HL-60 (cell line): ENCODE measurements at places on chromosomes 1 and 21.

DNA sequence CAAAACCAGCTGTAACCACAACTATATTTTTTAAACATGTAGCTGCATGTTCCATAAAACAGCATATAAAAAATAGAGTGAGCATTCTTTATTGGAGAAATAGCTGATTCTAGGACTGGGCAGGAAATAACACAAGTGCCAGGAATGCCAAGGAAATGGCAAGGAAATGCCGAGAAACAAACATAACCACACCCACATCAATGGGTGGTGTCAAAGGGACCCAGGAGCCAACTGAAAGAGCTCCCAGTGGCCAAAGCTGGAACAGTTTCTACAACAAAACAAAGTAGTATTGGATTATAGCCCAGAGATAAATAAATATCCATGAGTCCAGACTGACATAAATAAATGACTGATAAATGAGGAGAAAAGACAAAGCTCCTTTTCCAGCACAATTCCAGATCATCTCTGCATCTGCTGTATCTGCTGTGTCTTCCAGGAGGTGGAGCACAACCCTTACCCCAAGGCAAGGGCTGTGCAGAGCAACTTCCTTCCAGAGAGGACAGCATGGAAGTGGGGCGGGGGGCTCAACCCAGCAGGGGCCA is 28.1 kb downstream of the ADARB1 start:
- DNase-seq, result no peak

DNA sequence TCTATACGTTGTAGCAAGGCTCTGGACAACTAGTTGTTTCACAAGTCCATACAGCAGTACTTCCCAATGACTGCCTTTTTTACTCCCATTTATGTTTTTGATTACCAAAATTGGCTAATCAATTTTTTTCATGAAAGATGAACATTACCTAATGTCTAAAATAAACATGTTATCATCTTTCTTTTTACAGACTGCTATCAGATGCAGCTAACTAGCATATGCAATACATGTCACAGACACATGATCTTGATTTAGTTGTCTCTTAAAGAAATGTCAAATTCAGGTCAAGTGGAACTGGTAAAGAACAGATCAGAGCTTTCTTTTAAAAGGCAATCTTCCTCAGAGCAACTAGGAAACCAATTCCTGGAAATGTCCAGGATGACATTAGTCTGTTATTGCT is 630 bp upstream of the DBT start:
- no peak for DNase-seq

DNA sequence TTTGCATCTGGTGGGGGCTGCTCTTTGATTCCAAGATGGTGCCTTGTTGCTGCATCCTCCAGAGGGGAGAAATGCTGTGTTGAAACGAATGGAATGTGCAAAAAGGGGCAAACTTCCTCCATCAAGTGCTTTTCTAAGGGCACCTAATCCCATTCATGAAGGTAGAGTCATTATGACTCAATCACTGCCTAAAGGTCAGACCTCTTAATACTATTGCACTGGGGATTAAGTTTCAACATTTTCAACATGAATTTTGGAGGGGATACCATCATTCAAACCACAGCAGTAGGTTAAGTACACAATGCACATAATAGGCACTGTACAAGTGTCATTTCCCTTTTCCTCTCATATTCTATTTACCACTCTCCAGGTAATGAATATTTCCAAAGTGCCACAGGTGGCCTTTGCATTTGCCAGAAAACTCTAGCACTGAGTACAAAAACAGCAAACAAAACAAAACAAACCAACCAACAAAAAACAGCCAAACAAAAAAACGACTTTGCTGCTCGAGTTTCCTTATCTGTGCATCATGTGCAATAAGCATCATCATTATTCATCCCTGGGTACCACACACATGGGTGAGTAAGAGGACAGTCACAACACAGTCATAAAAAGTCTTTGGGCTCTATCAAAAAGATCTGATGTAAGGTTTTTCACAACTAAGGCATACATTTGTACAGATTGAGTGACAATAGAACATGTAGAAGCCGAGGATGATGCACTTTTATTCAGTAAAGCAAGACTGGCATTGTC is 42.5 kb downstream of the IFI44 start:
- DNase-seq, result no peak

DNA sequence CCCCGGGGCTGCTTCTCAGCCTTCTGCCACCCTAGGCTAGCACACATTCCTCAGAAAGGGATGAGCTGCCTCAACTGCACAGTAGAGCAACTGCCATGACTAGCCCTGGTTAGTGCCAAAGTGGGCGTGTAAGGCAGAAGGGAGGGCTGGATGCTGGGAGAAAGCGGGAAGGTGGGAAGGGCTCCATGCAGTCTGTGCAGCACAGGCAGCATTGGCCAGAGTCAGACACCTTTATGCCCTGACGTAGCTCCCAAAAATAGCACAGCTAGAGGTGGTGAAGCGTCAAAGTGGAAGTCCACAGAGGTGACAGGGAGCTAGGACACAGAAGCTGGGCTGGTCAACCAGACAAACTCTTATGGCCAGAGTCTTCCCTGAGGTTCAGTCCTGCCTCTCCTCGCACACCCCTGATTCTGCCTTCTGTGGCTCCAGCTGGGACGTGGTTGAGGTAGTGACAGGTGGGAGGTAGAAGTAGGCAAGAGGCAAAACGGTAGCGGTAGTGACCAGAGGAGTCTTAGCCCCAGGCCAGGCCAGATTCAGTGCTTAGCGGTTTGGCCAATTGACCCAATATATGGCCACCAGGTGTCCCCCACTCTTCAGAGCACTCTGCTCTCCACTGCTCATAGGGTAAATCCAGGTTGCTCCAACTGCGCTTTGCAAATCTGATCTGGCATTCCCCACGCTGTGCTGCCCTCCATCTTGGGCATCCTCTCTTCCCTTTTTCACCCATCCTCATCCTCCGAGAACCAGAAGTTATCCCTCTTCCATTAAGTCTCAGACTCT is 45.6 kb downstream of the DDX20 start:
- DNase-seq, result no peak

- no peak for DNase-seq
Observed at GRCh38 chr21:40029888-40030287, 162.7 kb downstream of the PCP4 start.

GRCh38 chr21:39055167-39055767 is 128.0 kb downstream of the PSMG1 start:
- DNase-seq, result peak; percentile 16

DNA sequence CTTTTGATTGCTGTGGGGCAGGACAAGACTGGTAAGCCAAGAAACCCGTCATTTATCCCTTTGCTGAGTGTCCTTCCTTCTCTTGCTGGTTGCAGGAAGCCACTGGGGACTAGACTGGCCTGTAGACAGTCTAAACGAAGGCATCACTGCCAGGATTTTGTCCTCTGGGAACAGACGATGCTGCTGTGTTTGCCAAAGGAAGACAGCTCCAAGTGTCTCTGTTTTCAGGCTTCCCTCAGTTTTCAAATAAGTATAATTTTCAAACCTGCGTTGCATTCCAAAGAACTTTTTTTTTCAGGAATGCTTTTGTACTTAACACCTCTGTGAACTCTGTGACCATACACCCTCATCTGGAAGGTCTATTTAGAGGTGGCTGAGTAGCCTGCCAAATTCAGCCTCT is 269.4 kb downstream of the HLX start:
- no peak for DNase-seq

DNA sequence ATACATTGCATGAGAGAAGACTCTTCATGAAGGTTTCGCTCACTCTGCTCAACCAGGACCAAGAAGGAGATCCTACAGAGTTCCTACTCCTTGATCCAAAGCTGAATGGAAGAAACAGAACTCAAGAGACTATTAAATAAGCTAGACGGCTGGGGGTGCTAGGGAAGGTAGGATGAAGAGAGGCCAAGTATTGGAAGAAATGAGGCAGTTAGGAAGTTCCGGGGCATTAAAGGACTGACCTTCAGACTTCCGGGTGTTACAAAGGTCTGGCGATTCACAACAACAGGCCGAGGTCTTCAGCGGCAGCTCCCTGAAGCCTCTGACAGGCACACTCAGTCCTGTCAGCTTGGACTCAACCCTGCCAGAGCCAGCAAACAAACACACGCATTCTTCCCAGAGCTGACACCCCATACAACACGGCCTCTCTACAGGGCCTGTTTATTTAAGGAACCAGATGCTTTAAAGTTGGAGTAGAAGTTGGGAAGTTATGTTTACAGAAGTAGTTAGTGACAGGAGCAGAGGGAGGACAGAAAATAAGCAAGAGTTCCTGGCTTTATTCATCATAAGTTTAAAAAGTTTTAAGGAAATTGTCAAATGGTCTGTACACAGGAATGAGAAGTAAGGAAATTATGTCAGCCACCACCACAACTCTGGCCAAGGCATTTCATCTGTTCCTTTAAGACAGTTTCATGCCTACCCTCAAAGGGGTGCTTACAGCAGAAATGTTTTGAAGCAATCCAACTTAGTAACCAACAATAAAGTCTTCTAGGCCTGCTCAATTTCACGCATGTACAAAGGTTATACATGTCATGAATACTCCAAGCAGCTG is 4.7 kb downstream of the SORT1 start:
- peak; percentile 33 for DNase-seq

- DNase-seq, result peak; percentile 95
Observed at GRCh38 chr1:8873506-8874229, 4.8 kb downstream of the ENO1 start.

DNA sequence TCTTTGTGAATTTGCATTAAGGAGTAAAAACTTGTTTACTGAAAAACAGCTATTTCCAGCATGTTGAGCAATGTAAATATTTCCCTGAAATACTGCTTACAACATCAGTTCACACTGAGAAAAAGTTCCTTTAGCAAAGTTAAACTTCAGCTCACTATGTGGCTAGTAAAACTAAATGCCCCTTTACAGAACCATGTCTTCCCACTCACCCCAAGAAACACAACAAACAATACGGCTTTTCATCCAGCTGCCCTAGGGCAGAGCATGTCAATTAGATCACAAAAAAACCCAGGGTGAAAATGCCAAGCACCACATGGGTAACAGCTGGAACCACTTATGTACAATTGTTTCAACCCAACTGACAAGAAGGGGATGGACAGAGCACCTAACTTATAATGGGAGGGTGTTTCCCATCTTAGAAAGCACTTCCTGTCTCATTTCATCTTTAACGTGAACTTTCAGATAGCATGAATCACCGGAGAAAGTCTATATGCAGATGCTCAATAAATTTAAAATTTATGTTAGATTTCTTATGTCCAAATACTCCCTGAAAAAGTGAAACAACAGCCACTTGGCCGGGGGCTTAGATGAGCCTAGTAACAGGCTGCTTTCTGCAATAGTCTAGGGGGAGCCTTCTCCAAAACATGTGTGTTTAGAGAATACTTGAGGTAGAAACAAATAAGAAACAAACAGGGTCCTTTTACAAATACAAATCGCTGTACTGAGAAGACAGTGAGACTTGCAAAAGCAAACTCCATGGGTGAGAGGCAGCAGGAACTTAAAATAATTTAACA is 6.6 kb downstream of the NID1 start:
- DNase-seq, result no peak

- DNase-seq, result no peak
Observed at GRCh38 chr1:53536606-53537005, 77.4 kb downstream of the DMRTB1 start.

- no peak for DNase-seq
Observed at GRCh38 chr1:107327446-107327845, 186.6 kb downstream of the NTNG1 start.

DNA sequence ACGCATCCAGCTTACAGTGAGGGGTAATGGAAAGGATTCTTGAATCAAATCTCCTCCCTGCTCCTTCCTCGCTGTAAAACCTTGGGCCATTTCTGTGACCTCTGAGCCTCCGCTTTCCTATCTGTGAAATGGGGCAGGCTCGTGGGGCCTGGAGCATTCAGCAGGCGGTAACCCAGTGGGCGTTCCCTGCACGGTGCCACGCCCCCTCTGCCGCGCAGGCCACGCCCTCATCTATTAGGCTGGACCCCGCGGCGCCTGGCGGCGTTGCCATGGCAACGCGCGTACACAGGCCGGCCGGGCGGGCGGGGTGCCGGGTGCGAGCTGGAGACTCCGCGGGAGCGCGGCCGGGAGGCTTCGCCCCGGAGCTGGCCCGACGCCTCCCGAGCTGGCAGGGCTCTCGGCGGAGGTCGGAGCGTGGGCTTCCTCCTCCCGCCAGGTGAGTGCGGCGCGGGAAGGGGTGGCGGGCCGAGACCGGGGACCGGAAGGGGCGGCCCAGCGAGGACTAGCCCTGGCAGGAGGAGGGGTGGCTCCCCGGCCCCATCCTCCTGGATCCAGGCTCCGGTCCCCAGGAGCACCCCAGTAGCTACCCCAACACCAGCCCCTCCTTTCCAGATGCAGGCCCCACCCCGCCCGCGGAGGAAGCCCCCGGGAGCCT is at the start of gene FHAD1:
Gene FHAD1 (plus strand): TSS at position 264 of the 655 bp plus-strand sequence. CDS start 4,562 bp downstream, outside the sequence.
- no peak for DNase-seq

DNA sequence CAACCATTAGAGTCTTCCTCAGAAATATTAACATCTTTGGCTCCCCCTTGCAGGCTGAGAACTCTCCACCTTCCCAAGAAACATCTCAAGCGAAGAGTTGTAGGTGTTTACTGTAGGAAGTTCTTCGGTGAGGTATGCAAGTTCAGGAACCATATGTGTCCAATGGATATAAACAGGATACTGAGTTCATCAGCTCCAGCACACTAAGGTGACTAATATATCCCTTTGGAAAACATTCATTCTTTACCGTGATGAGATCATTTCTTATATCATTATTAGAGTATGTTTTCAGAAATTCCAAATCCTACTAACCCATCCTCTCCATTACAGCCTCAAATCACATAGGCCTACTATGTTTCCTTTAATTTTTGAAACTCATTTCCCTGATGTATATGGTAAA is 37.3 kb upstream of the PRMT6 start:
- no peak for DNase-seq

DNA sequence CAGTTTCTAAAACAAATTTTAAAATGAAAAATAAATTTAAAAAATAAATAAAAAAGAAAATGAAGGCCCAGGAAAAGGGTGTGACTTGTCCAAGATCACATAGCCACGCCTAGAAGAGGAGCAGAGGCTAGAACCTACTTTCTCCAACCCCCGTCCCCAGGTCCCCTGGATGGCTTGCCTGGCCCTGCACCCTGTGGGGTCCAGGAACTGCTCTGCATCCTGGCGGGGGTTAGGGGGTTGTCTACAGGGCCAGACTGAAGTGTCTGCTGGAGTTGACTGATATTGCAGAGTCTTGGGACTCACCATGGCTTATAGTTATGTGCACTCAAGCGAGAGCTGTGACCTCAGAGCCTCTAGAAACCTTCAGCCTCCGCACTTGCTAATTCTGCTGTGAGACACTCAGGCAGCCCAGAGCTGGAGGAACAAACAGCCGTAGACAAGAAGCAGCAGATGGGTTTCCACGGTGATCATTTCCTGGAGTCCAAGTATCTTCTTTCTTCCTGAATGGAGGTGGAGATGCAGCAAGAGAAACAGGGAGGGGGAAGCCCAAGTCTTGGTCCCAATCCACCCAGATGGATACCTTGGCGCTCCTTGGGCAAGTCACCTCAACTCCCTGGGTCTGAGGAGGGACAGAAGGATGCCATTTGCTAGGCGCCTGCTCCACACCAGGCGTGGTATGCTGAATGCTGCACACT is 5.2 kb upstream of the EXTL1 start:
- DNase-seq, result no peak

GRCh38 chr1:74679811-74680210 is 6.2 kb upstream of the ERICH3 start:
- no peak for DNase-seq

- DNase-seq, result no peak
Observed at GRCh38 chr1:180920702-180921101, 8.0 kb downstream of the KIAA1614 start.
